ENCODE measurements at places on chromosomes 2 and 18.

DNA sequence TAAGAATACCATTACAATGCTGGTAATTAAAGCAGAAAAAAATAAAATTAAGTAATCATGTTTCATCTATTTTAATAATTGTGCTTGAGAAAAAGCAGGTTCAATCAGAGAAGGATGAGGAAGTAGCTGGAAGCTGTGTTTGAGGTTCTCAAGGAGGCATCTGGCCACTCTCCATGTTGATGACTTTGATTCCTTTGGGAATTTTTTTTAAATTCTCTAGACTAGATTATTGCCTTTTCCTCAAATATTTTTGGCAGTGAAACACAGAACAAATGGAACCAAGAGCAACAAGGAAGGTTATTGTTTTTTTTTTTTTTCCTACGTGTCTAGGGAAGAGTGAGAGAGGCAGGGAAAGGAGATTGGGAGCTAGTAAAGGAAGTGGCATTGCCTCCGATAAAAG, 99.9 kb upstream of the NRP2 start:
- no peak for DNase-seq

DNA sequence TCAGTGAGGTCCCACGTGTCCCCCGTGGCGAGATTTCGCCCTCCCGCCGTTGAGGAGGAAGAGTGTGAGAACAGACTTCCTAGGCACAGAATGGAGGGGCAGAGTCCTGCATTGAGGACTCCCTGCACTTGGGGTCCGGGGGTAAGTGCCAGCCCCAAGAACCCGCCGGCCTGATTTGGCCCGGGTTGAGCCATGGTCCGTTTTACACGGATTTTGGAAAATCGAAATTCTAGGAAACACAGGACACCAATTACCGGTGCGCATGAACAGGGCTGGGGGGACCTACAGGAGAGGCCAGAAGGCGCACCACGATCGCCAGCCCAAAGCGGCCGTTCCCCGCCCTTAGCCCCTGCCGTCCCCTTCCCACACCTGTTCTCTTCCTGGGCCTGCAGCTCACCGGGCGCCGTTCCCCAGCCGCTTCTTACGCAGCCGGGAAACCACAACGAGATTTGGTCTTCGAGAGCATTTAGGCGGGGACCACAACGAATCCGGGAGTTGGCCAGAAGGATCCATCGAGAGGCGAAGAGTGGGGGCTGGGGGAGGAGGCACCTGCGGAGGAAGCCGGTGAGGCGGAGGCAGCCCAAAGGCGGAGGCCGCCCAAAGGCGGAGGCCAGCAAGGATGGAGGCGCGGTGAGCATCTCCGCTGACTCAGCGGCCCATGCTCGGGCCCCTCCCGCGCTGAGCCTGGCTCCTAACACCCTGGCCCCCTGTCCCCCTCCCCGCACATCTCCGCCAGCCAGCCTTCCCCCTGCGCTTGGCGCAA, 464 bp upstream of the TLX2 start:
- no peak for DNase-seq

DNA sequence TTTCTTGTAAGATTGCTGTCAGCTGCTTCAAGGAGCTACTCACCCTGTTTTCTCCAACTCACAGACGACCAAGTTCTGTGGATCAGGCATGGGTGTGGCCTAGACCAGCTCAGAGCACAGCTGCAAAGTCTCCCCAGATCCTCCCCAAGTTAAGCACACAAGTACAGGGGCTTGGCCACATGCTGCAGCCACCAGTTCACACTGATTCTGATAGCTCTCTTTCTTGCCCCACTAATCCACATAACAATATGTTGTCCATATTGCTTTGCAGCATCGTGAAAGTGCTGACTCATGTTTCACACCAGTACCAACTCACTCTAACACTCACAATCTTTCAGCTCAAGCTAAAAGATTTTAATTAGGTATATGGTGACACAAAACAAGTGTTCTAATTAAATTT, 437.0 kb downstream of the PARD3B start:
- no peak for DNase-seq

DNA sequence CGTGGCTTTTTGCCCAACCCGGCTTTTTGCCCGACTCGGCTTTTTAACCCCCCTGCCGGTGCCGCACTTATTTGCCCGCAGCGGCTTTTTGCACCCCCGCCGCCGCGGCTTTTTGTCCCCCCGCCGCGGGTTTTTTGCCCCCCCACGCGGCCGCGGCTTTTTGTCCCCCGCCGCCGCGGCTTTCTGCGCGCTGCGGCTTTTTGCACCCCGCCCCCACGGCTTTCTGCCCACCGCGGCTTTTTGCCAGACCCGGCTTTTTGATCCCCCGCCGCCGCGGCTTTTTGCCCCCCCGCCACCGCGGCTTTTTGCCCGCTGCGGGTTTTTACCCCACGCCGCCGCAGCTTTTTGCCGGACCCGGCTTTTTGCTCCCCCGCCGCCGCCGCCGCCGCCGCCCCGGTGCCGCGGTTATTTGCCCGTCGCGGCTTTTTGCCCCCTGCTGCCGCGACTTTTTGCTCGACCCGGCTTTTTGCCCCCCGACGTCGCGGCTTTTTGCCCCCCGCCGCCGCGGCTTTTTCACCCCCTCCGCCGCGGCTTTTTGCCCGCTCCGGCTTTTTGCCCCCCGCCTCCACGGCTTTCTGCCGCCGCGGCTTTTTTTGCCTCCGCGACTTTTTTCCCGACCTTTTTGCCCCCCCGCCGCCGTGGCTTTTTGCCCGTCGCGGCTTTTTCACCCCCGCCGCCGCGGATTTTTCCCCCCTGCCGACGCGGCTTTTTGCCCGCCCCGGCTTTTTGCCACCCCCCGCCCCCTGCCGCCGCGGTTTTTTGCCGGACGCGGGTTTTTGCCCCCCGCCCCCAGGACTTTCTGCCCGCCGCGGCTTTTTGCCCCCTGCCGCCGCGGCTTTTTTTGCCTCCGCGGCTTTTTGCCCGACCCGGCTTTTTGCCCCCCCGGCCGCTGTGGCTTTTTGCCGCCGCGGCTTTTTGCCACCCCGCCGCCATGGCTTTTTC, 2786.5 kb downstream of the RPIA start:
- DNase-seq = no peak

DNA sequence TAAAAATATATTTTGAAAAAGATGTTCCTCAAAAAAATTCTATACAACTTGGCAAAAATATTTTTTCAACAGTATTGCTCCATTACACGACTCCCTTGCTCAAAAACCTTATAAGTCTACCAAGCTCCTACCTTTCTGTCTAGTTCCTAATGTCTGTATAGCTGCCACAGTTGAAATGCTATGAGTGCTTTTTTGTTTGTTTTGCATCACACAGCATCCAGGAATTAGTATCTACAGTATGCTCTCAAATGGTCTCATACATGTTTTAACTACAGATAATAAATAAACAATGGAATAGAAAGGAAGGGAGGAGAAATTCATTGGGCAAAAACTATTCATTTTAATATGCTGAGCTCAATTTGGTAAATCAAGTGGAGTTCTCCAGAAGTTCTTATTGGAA, 17.3 kb downstream of the ACADL start:
- no peak for DNase-seq

DNA sequence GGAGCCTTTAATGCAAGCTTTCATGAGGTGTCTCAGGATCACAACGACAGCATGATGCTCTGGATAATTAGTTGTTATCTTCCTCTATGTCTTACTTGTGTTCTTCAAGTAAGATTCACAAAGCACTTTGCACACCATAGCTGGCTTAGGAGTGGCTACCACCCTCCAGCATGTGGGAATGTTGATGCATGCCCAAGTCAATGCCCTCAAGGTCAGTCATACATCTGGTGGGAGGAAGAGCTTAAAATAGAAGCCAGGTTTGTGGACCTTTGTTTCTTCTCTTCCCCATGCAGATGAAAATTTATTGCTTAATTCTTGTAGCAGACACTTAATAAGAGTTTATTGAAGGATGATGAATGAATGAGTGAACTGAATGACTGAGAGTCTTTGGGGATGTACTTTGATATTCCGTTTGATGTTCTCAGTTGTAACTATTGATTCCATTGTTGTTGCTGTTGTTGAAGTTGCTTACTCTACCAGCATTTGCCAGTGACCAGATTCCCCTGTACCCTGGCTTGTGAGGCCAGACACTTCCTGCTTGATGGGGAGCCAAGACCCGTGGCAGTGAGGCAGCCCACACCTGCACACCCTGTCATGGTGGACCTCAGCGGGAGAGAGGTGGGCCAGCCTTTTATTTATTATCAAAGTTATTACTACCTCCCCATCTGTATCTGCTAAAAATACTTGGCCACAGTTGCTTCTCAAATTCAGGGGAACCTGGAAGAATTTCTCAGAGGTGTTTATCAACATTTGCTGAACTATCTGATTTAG, 137.8 kb downstream of the LAMA3 start:
- DNase-seq = no peak

DNA sequence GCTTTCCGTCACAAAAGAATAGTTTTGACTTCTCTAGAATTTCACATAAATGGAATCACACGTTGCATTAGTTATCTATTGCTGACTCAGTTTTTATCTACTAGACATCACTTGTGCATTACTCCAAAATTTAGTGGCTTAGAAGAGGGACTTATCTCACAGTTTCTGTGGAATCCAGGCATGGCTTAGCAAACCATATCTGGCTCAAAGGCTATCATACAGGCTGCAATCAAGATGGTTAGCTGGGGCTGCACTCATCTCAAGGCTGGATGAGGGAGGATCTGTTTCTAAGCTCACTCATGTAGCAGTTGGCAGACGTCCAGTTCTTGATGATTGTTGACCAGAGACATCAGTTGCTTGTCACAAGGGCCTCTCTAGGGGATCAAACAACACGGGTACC, 6.6 kb upstream of the DSC3 start:
- DNase-seq = no peak

- no peak for DNase-seq
Measured at GRCh38 chr2:74763962-74764428, 69.9 kb upstream of the HK2 start.

Data from NCI-H1694 (cell line).